ENCODE measurements at places on chromosomes 1 and 21.

- no peak for DNase-seq
Observed at GRCh38 chr21:34342476-34342875, 21.3 kb upstream of the KCNE2 start.

- DNase-seq: no peak
Observed at GRCh38 chr1:202061055-202061454, 50.7 kb downstream of the ELF3 start.

DNA sequence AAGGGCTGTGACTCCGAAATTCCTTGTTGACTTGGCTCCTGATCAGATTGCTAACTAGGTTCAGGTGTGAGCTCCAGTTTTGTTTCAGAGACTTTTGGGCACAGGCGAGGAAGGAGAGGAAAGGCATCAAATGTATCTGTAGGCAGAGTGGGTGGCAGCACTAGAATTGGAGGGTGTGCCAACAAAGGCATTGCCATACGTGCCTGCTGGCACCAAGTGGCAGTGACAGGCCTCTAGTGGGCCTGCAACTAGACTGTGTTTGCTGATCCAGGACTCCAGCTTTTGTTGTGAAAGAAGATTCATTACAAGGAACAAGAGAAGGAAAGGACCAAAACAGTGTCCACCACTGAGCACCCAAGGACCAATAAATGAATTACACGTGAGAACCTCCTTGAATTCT lies 79.5 kb downstream of the TM2D1 start:
- no peak for DNase-seq

DNA sequence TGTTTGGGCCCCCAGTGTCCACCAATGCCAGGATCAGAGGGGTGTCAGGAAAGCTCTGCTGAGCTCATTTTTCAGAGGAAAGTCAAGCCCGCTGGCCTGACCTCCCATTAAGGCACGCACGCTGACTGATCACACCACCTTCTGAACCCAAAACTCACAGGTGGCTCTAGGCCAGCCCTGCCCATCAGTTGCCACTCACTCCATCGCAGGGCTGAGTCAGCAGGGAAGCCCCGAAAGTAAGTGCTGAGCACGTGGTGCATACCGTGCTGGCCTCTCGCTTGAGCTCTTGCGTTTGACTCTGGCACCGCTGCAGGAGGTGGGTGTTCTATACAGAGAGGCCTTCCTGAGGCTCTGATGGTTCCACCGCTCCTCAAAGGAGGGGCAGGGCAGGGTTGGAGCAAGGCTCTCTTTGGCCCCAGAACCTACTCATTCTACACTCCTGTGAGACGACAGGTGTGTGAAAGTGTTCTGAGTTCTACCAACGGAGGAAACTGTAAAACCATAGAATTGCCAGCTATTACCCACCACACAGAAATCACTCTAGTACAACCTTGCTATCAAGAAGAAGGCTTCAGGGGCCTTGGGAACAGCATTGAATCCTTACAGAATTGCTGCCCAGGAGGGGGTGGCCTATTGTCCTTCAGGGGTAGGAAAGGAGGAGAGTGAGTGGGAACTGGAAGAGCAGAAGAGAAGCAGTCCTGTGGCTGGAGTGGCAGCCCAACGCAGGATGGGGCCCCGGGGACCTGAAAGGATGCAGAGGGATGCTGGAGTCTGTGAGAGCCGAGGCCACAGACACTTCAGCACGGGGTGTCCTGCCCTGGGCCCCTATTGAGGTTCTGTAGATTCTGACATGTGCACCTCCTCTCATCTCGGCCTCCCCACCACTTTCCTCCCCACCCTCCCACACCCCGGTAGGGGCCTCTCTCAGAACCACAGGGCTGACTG lies 214.7 kb upstream of the EDN2 start:
- no peak for DNase-seq

- no peak for DNase-seq
Observed at GRCh38 chr1:75616436-75617433, 5.8 kb upstream of the SLC44A5 start.

DNA sequence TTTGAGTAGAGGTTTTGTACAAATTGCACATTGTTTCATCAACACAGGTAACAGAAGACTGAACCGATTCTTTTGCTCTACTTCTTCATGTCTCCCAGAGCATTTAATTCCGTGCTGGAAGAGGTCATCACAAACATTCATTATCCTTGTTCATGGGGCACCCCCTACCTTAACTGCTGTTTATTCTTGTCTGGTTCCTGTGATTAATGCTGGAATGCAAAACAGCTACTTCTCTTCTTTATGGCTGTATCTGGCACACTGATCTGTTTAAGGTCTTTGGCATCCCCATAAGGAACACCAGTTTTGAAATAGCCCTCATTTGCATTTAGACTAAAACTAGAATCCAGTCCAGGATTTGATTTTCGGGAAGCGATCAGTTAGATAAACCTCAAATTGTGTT lies 42.2 kb downstream of the NTNG1 start:
- DNase-seq: no peak

Measured in erythroblast (primary cell).